ENCODE measurements at places on chromosomes 3 and 15.

DNA sequence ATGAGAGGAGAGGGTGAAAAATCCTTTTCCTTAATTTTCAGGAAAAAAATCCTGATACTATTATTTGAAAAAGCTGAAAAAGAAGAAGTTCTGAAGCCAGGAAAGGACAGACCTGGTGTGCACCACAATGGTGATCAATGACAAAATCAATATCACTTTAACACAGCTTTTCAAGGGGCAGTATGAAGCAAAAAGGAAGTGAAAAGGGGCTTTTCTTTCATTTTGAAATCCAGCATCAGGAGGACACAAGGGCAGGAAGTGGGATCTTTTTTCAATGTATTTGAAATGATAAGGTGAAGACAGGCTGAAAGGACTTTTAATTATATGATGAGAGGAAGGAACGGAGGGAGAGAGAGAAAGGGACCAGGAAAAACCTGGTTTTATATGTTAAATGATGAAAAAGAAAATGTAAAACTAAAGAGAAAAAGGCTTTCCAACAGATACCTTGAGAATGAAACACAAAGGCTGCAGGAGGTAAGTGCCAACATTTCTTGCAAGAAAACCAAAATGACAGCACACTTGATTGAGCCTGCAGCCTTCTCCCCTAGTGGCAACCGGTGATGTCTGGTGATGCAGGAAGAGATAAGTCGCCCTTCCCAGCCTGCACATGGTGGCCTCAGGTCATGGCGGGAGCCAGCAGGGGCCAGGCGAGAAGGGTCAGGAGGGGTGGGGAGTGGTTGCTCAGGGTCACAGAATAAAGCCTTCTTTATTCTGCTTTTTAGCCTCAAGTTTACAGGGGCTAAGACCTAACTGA lies 236.7 kb upstream of the WNT5A start:
- no peak for DNase-seq

DNA sequence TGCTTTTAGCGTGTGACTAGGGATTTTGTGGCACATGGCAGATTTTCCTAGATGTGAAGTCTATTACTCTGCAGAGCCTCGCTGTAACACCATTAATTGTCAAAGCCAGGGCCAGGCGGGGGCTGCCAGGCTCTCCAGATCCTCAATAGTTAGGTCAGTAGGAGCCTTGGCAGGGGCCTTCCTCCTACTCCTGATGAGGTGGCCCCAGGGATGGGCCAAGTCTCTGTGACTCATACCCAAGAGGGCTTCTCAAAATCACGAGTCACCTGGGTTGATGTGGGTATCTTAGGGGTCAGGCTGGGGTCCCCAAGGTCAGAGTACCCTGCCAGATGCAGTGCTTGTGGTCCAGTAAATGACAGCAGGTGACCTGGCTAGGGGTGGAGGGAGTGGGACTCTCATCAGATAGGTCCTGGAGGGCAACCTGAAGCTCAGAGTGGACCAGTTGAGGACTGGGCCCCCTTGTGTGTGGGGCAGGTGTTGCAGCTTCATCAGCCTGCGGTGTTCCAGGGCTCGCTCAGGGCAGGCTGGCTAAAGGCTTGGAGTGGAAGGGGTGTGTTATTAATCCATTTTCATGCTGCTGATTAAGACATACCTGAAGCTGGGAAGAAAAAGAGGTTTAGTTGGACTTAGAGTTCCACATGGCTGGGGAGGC lies 88.5 kb upstream of the MYZAP start:
- DNase-seq, result no peak

GRCh38 chr15:78070049-78070700 lies 7.3 kb downstream of the TBC1D2B start:
- no peak for DNase-seq

- DNase-seq, result no peak
Measured at GRCh38 chr3:51353131-51353530, 32.0 kb upstream of the MANF start.

GRCh38 chr15:79834495-79834894 lies 62.3 kb downstream of the MTHFS start:
- DNase-seq, result no peak

DNA sequence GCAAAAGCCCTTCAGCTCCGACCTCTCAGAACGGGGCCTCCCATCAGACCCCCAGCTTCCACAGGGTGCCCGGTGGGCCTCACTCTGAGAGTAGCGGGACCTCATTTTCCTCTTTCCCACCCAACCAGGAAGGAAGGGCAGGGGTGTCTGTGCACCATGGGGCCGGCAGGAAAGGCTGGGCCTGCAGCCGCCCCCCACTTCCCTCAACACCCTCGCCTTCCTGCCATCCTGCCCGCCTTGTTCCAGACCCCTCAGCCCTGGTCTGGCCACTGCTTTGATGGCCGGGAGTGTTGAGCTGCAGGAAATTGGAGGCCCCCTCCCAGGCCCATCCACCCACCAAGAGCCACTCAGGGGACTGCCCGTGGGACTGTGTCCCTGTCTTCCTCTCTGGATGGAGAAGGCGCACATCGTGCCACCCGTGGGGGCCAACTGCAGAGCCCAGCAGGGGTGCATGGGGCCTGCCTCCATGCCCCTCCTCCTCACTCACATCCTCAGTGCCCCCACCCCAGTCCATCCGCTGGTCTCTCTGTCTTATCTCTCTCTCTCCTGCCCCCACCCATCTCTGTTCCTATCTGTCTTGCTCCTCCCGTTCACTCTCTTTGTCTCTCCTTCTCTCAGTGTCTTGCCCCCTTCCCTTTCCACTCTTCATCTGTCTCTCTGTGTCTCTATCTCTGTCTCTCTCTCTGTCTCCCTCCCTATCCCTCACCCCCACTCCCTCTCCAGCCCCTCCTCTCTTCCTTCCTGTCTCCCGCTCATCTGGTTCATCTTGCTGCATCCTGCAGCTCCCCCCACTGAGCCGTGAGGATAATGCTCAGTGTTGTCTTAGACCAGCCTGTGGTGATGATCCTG lies 1.8 kb upstream of the PLXND1 start:
- DNase-seq, result no peak

- no peak for DNase-seq
Measured at GRCh38 chr3:29639578-29640290, 358.9 kb downstream of the RBMS3 start.

DNA sequence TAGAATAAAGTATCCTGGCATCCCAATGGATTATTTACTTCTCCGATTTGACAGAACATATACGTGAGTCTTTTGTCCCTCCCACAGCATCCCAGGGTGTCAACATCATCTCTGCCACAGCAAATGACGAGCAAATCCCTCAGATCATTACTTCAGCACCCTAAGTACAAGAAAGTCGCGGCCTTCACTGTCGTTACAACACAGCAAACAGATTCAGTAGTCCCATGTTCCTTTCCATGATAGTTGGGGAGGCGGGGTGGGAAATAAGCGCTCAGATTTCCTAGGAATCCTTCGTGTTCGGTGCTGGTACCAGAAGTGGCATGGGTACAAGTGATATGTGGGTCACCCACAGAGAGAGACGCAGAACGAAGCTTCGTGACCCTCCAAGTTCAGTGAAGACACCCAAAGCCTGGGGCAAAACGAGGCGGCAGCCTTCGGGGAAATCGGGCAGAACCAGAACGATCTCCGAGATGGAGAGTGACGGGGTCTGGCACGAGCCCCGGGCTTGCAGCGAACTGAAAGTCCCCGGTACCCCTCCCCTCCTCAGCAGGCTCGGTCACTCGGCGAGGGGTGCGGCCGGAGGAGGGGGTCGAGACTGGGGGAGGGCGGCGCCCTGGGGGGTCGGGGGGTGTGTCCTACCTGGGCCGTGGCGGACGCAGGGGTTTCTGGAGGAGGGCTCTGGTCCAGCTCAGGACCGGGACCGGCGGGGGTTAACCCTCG lies 619 bp downstream of the TTBK2 start:
- DNase-seq, result no peak

- no peak for DNase-seq
Measured at GRCh38 chr15:80701676-80702311, 6.7 kb downstream of the ABHD17C start.

GRCh38 chr3:123098426-123099330 lies 31.9 kb downstream of the PDIA5 start:
- DNase-seq, result no peak
